ENCODE measurements at places on chromosomes 13 and 19. TPM values are rescaled to one million over a fixed set of nuclear protein-coding genes. Genes with fewer than 3 reads are reported as not detected.

The ZNF317 gene
- 32.9 TPM for total RNA-seq

The KLF1 gene
- total RNA-seq = not detected

The MAMSTR gene
- 0.55 TPM for total RNA-seq

The KIR2DL3 gene
- not detected for total RNA-seq

The DCT gene
- total RNA-seq = 0.05 TPM

The OXGR1 gene
- 0.36 TPM for total RNA-seq

The TEX30 gene
- 5.7 TPM for total RNA-seq

The F10 gene
- not detected for total RNA-seq

The NLRP4 gene
- not detected for total RNA-seq

The LILRA1 gene
- not detected for total RNA-seq

DNA sequence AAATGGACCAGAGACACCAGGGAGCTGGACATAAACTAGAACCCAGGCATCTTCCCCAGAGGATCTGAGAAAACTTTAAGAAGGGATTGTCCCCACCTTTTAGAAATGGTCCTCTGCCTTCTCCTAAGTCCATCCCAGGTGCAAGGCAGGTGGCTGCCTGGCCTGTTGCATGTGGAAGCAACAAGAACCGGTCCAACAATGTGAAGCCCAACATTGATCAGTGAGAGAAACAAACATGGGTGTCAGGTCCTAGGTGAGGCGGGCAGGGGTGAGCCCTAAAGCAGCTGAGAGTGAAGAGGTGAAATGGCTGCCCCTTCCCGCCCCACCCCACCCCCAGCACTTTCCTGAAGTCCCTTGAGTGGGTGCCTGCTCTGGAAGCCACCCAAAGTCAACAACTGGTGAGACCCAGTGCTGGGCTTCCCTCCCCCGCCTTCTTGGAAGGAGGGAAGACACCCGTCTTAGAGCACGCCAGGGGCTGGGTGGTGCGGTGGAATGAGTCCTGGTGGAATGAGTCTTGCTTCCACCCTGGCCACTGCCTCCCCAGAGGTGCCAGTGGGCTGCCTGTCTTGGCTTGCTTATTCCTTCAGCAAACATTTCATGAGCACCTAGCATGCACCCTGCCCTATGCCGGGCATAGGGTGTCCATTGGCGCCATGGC lies 1.7 kb downstream of the AP1M1 start:
- DNase-seq = no peak
- peaks cover 16% of the 10 kb centered on the region for H3K36me3 ChIP-seq
- H3K27me3 ChIP-seq = no peaks in the 10 kb centered on the region
- no peak overlapping the region for H3K27ac ChIP-seq

- H3K27me3 ChIP-seq = no peaks in the 10 kb centered on the region
- H3K27ac ChIP-seq = peak overlapping the region; percentile 16
- no peak for DNase-seq
- peaks cover 6% of the 10 kb centered on the region for H3K4me1 ChIP-seq
- no peaks in the 10 kb centered on the region for H3K36me3 ChIP-seq
Measured at GRCh38 chr13:75251188-75251587, 230.8 kb downstream of the TBC1D4 start.

DNA sequence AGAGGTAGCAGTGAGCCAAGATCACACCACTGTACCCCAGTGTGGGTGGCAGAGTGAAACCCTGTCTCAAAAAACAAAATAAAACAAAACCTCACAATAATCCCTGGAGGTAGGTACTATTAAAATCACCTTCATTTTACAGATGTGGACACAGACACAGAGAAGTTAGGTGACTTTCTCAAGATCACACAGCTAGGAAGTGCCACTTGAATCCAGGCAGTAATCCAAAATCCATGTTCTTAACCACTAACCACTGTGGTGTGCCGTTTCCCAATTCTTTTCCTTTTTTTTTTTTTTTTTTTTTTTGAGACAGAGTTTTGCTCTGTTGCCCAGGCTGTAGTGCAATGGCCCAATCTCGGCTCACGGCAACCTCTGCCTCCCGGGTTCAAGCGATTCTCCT lies 9.0 kb downstream of the PPP1R14A start:
- DNase-seq = no peak
- no peaks in the 10 kb centered on the region for H3K27me3 ChIP-seq
- no peaks in the 10 kb centered on the region for H3K36me3 ChIP-seq
- H3K4me1 ChIP-seq = peaks cover 13% of the 10 kb centered on the region
- H3K4me3 ChIP-seq = no peak overlapping the region

- H3K36me3 ChIP-seq = peaks cover 53% of the 10 kb centered on the region
- no peaks in the 10 kb centered on the region for H3K4me1 ChIP-seq
- no peaks in the 10 kb centered on the region for H3K27me3 ChIP-seq
- H3K4me3 ChIP-seq = no peak overlapping the region
- DNase-seq = peak; percentile 46
- no peak overlapping the region for H3K27ac ChIP-seq
Measured at GRCh38 chr13:102856557-102856956, 10.7 kb downstream of the ERCC5 start.

DNA sequence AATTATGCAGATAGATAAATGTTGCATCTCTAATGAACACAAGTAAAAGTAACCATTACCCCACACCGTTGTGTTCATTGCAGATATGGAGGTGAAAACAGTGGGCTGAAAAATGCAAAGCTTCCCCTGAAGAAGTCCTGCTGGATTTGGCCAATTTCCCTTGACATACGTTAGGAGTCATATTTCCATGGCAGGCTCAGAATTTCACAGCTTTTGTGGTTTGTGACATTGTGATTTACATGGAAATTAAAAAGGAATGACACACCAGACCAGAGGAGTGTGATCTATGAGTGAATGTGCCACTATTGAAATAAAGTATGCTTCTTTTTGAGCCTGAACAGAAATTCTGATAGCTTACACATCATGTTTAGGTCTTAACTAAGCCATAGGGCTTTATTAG lies 221.1 kb upstream of the TMTC4 start:
- no peak overlapping the region for H3K4me3 ChIP-seq
- no peaks in the 10 kb centered on the region for H3K36me3 ChIP-seq
- no peak overlapping the region for H3K27ac ChIP-seq
- peak; percentile 47 for DNase-seq
- no peaks in the 10 kb centered on the region for H3K27me3 ChIP-seq

DNA sequence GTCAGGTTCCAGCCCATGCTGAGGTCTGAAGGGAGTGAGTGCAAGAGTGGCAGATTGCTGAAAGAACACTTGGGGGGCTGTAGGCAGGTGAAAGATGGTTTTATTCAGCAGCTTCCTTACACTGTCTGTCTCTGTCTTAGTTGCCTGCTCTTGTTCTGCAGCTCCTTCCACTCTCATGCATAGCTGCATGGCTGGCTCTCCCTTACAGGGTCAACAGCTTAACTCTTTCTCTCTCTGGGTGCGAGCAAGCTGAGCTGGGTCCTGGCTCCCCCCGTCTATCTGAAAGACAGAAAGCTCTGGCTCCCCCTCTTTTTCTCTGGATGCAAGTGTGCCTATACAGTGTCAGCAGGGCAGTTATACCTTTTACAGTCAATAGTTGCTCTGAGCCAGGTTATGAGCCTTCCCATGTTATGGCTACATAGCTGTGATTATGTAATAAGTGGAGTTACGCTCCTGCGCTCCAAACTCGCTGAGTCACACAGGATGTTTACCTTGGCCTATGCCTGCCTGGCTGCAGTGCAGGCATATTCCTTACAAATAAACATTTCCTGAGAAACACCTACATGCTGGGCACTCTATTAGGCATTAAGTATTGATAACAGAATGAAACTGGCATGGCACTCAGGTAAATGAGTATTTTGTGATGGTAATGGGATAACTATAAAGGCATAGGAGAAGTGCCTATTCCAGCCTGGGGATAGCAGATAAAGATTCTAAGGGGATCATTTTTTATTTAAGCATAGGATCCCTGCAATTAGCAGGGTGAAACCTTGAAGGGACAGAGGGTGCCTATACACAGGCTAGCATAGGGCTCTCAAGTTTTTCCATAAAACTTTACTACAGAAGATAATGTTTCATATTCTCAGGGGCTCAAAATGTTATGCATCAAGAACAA lies 826.9 kb upstream of the PCDH9 start:
- DNase-seq = peak; percentile 84
- no peak overlapping the region for H3K27ac ChIP-seq
- H3K36me3 ChIP-seq = no peaks in the 10 kb centered on the region

- H3K36me3 ChIP-seq = no peaks in the 10 kb centered on the region
- no peak for DNase-seq
- no peaks in the 10 kb centered on the region for H3K27me3 ChIP-seq
- no peaks in the 10 kb centered on the region for H3K4me1 ChIP-seq
- H3K27ac ChIP-seq = no peak overlapping the region
Measured at GRCh38 chr13:63948045-63948444, 2532.4 kb upstream of the PCDH20 start.

- no peaks in the 10 kb centered on the region for H3K4me1 ChIP-seq
- no peaks in the 10 kb centered on the region for H3K27me3 ChIP-seq
- no peak for DNase-seq
- no peak overlapping the region for H3K4me3 ChIP-seq
- H3K36me3 ChIP-seq = no peaks in the 10 kb centered on the region
- H3K27ac ChIP-seq = no peak overlapping the region
Measured at GRCh38 chr13:19591864-19592263, 30.5 kb upstream of the TPTE2 start.

DNA sequence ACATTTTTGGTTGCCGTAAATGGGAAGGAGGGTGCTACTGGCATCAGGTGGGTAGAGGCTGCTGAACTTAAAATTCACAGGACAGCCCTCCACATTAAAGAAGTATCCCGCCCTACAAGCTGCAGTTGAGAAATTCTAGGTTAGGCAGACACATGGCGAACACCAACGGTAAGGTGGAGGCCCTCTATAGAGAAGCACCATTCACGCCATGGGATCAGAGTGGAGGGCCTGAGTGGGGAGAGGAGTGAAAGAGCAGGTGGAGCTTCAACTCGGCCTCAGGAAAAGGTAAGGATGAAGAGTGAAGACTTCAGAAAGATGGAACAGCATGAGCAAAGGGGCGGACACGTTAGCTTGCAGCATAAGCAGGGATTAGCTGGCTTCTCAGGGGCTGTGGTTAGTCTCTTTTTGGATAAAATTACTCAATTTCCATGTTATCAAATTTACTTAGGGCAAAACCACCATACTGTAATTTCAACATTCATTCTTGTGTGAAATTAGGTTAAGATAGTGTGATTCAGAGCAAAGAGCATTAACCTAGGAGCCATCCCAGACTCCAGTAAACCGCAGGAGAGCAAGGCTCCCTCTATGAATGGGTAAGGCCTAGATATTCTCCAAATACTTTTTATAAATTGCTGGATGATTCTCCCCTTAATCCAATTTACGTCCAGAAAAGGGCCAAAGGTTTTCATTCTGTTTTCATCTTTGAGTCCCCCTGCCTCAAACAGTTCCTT lies 1.2 kb downstream of the EEF1AKMT1 start:
- peaks cover 9% of the 10 kb centered on the region for H3K4me1 ChIP-seq
- peak overlapping the region; percentile 82 for H3K27ac ChIP-seq
- peak overlapping the region; percentile 63 for H3K4me3 ChIP-seq

- H3K36me3 ChIP-seq = peaks cover 20% of the 10 kb centered on the region
- H3K27me3 ChIP-seq = no peaks in the 10 kb centered on the region
- H3K4me3 ChIP-seq = peak within 1 kb of the TSS; percentile 81
- H3K27ac ChIP-seq = peak within 1 kb of the TSS; percentile 22
- peaks cover 4% of the 10 kb centered on the region for H3K4me1 ChIP-seq
Measured at GRCh38 chr19:51887522-51888498, at the start of gene ZNF577. Gene ZNF577, minus strand, starts transcription at chr19:51887951. Its CDS starts 7,569 bp downstream, at chr19:51880382.

DNA sequence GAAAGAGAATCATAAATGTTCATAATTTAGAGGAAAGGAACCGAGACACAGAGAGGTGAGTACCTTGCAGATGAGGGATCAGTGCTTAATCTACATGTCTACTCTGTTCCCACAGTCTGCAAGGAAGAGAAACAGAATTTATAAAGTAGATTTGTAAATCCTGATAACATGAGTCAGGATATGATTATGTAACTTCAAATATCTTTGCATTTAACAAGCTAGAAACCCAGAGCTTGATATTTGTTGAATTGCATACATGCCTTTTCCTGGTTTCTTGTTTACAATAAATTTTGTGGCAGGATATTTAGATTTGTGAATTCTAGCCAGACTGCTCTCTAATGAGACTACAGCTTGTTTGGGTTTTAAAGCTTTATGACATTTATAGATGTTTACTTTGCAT lies 219.2 kb downstream of the ENOX1 start:
- H3K27ac ChIP-seq = no peak overlapping the region
- H3K27me3 ChIP-seq = no peaks in the 10 kb centered on the region
- DNase-seq = no peak
- no peaks in the 10 kb centered on the region for H3K36me3 ChIP-seq
- peaks cover 5% of the 10 kb centered on the region for H3K4me1 ChIP-seq
- no peak overlapping the region for H3K4me3 ChIP-seq

DNA sequence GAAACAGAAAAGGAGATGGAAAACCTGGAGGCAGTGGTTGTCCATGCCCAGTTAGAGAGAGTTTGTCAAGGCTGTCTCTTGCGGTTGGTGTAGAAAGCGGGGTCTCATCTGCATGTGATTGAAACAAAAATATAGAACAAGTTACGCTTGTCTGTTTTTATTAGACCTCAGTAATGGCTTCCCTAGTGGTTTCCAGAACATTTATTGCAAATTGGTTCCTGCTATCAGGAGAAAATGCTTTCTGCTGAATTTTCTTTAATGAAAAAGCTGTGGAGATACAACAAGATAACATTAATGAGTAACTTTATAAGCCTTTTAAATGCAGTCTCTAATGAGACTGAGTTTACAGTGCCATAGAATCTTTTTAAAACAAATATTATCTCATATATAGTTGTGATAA lies 378.0 kb downstream of the DACH1 start:
- H3K27ac ChIP-seq = no peak overlapping the region
- no peak for DNase-seq
- no peaks in the 10 kb centered on the region for H3K36me3 ChIP-seq

GRCh38 chr13:98781045-98781444 lies 28.6 kb upstream of the SLC15A1 start:
- no peak for DNase-seq
- H3K36me3 ChIP-seq = no peaks in the 10 kb centered on the region

- no peak overlapping the region for H3K27ac ChIP-seq
- H3K4me3 ChIP-seq = no peak overlapping the region
Measured at GRCh38 chr13:67090856-67091255, 139.3 kb downstream of the PCDH9 start.

- no peak overlapping the region for H3K4me3 ChIP-seq
- no peak for DNase-seq
- H3K27ac ChIP-seq = no peak overlapping the region
- H3K27me3 ChIP-seq = no peaks in the 10 kb centered on the region
Measured at GRCh38 chr13:103931331-103931845, 865.2 kb upstream of the SLC10A2 start.

DNA sequence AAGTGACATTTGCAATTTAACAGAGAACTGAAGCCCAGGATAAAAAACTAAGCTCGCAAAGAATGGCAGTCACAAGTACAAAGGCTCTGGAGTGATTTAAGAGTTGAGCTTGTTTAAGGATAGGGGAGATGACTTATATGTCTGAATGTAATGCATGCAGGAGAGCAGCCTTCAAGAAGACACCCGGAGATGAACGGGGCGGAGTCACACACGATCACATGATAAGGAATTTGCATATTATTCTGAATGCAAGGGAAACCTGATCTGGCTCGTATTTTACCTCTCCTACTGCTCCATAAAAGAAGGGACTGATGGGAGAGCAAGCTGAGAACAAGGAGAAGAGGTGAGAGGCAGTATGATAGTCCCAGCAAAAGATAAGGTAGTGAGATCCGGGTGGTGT lies 12.9 kb downstream of the TBC1D4 start:
- H3K4me3 ChIP-seq = no peak overlapping the region
- no peaks in the 10 kb centered on the region for H3K36me3 ChIP-seq
- no peaks in the 10 kb centered on the region for H3K27me3 ChIP-seq
- DNase-seq = no peak
